Head of caudate nucleus (tissue), 42 donors: ENCODE measurements at places on chromosomes 3 and 15.
A peak's percentile ranks its signal among the peaks of the same experiment; 100 is the strongest.

DNA sequence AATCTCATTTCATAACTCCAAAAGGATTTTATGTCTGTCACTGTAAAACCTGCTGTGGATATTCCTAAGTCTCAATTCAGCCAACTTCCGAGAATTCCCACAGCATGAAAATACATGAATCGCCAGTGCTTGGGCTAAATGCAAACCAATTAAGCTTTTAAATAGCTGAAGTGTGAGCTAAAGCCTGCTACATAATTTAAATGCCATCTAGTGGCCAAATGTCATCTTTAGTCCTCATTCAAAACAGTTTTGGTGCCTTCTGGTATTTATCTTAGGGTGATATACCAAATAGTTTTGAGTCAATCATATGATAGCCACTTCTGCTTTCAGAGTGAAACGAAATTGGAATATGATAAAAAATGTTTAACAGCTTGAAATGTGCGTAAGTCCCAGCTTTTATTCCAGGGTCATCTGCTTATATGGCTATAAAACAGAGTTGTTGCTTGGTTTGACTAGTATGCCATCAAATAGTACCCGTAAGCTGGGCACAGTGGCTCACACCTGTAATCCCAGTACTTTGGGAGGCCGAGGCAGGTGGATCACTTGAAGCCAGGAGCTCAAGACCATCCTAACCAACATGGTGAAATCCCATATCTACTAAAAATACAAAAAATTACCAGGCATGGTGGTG, 41.8 kb upstream of the CCNL1 start:
- DNase-seq: no peak

DNA sequence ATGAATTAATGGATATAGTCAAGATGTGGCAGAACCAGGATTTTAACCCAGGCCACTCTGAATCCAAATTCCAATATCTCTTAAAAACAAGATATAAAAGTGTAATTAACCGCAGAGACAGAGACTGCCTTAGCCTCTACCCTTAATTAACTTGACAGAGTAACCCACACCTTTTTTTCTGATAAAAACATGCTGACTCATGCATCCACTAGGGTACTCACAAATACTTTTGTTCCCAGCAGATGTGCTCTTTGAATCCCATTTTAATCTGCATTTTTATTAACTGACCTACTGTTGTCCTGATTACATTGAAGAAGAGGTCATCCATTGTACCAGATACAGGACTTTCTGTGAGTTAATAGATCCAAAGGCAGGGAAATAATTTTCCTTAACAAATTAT, 278.3 kb downstream of the CHL1 start:
- no peak for DNase-seq

- peak; percentile 40 for DNase-seq
Measured at GRCh38 chr15:29674661-29675533, 147.4 kb downstream of the TJP1 start.

GRCh38 chr3:47884603-47885002, 81.7 kb downstream of the DHX30 start:
- DNase-seq: no peak

DNA sequence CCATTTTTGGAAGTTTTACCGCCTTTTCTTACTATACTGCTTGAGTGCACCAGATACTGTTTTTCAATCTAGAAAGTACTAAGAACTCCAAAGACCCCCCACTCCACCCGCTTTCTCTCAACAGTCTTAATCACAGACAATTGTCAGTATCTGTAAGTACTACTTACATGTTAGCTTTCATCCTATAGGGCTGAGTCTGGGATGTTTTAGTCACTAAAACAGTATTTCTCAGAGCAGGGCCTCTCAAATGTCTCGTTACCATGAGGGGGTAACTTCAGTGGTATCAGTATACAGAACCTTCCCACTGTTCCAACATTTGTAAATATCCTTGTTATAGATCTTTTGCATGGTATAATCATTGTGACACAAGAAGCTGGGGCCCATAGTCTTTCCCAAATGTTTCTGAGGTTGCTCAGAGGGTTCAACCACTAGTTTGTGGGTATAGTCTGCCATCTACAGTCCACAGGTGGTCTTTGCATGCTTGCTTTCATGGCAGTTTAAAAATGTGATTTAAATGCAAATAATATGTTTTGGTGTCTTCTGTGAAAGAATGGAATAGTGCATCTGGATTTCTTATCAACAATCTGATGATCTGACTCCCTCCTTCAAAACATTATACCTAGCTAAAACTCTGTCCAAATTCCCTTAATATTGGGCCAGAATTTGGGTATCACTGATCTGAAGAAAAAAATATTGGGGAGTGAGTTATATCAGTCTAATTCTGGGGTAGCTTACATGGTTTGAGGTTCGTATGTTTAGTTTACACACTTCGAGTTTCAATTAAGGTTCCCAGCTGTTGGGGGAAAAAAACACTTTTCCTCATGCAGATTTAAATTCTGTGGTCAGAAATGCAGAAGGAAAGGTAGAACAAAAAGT, 18.0 kb upstream of the DNAJC13 start:
- no peak for DNase-seq

GRCh38 chr3:155292133-155292532, 1.4 kb downstream of the STRIT1 start:
- no peak for DNase-seq

DNA sequence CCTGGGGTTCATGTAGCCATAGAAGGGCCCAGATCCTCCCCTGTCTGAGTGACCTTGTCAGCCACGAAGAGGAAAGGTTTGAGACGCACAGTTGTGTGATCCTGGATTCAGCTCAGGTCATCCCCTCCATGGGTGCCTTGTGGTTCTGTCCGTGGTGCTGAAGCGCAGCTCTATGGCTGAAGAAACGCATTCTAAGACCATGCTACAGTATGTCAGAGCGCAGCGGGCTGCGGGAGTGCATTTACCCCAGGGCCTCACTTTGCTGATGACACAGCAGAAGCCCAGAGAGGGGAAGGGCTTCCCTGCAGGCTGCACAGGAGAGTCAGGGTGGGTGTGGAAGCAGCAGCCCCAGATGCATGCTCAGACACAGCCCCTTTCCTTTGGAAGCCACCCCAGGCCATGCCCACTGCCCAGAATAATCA, 68.8 kb upstream of the IQSEC1 start:
- peak; percentile 15 for DNase-seq

- DNase-seq: no peak
Measured at GRCh38 chr3:181860235-181860634, 148.5 kb downstream of the SOX2 start.

- DNase-seq: no peak
Measured at GRCh38 chr3:136350557-136350956, 100.4 kb downstream of the PCCB start.

DNA sequence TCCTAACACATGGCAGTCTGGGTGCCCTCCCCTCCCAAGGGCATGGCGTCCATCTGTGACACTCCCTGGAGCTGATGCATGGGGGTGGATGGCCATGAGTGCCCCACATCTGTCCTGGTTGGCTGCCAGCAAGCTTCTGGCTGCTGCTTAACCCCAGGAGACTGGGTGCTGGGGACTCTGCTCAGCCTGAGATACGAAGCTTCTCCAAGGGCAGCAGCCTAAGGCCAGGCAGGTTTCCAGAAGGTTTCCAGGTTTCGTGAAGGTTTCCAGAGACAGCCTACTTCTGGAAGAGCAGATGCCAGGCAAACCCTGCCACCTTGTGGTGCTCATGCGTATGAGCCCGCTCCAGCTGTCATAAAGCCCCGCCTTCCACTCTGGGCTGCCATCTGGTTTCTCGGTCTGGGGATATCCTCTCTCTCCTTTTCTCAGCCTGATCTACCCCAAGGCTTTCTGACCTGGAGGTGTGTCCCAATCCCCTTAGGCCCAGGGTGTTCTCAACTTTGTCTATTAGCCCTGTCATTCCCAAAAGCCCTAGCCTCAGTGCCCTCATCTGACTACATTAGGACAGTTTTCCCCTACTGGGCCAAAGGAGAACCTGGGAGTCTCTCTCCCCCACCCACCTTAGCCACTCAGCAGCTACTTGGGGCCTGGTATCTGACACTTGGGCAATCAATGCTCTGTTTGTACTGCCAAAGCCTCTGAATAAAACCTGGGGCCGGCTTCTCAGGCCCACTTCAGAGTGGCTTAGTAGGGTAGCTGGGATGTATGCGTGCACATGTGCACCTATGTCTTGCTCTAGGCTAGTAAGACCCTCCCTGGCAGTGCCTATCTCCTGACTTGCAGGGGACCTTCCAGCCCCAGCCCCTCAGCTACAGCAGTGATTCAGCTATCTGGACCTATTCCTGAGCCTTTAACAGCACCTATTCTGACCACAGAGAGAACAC, 12.0 kb downstream of the MRPL46 start:
- peak; percentile 59 for DNase-seq

GRCh38 chr3:124034016-124034843, 42.3 kb upstream of the ROPN1 start:
- peak; percentile 30 for DNase-seq

DNA sequence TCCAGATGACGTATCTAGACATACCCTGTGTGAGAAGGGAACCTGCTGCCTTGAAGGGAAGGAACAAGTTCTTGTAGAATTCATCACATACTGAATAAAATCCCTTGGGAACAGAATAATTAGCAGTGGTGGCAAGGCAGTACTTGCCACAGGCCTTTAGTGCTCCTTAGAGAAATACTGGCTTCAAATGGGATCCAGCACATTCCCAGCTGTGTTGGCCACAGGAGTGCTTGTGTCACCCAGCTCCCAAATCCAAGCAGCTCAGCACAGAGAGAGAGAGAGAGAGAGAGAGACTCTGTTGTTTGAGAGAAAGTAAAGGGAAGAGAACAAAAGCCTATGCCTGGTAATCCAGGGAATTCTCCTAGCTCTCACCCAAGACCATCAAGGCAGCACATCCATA, 969.0 kb upstream of the ALCAM start:
- no peak for DNase-seq

DNA sequence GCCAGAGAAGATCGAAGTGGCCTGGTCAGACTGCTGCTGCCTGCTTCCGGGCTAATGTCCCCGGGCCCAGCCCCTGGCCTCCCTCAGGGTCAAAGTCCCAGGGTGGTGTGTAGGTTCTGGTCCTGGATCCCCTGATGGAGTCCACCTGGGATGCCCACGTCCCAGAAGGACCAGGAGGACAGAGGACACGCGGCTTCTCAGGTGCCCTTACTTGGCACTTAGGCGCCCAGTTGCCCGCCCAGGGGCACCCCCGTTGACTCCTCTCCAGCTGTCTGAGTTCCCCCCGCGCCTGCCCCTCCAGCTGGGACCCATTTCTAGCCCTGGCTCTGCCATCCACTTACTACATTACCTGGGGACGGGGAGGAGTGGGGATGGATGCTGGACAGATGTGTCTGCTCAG, 44.6 kb downstream of the LINGO1 start:
- no peak for DNase-seq
